NCI-H2029 (cell line): ENCODE measurements at places on chromosomes 16 and 17.

DNA sequence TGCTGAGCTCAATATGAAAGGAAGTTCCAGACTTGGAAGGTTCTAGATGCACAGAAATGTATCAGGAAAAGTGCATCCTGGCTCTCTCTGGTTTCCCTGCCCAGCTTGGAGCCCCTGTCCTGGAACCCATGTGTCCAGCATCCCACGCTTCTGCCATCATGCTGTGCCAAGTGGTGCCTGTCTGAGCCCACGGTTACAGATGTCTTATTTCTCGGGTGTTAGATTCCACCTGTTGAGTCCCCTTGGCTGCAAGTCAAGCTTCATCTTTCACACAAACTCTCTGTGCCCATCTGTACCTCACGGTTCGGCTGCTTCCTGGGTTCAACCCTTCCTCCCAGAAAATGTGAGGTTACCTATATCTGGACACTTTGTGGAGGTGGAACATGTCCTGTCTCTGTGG is 22.5 kb downstream of the OR1D5 start:
- no peak for DNase-seq

DNA sequence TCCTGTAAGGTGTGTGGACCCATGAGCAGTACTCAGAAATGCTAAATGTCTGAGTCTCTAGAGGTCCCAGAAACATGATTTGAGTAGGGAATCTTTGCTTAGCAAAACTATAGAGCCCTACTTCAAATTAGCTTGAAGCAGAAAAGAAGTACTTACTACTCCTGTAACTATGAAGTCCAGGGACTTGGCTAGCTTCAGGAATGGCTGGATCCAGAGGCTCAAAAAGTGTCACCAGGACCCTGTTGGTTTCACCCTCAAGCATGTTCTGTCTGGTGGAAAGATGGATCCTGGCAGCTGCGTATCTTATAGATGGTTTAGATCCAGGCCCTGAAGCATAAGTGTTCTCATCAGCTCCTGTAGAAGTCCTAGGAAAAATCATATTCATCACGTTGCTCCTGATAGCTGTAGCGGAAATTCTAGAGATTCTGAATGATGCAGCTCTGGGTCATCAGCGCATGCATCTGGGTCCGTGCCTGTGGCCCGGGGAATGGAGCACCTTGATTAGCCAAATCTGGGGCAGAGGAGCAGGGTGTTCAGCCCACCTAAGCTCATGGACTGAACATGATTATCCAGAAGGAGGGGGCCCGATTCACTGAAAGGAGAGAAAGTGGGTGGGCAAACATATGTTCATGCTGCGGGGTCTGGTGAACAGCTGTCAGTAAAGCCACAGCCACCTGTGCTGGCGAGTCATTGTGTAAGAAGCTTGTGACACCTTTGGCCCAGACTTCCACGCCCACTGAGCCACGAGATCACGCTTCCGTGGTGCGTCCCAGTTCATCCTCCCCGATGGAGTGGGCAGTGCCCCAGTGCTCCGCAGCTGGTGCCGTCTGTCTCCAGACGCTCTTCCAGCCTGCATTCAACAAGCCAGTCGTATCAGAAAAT is 260.6 kb downstream of the CPPED1 start:
- DNase-seq, result no peak

- DNase-seq, result no peak
Measured at GRCh38 chr17:17511881-17512858, 16.0 kb upstream of the RASD1 start.

DNA sequence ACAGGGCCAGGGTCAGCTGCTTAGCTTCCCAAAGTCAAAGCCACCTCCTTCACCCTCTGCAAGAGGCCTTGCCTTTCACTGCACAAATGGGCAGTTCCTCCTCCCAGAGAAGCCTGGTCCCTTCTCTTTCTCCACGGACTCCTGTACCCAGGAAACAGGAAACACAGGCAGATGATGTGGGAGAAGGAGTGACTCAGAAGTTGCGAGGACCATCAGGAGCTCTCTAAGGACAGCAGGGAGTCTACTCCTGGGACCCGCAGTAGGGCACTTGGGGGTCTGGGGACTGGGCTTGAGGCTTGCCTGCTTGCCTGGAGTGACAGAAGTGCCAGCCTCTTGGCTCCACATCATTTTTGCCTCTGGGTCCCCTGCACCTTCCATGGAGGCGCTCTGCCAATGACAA is 47.4 kb upstream of the KSR1 start:
- no peak for DNase-seq

DNA sequence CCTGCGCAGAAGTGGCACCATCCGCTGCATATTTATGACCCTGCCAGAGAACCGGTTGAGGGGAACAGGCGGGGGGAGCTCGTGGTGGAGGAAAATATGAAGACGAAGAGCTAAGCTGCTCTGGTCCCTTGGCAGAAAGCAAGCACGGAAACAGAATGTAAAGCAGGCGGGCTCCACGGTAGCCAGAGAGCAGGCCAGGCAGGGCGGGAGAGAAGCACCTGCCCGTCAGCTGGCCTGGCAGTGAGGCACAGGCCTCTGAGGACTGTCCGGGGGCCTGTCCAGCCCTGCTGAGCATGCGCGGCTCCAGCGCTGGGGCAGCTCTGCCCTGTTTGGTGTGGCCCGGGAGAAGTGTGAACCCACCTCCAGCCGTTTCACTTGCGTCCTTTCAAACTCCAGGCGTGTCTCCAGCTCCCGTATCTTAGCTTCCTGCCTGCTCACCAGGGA is 46.7 kb downstream of the PIPOX start:
- peak; percentile 58 for DNase-seq

- no peak for DNase-seq
Measured at GRCh38 chr16:77273815-77274214, 74.6 kb downstream of the SYCE1L start.

DNA sequence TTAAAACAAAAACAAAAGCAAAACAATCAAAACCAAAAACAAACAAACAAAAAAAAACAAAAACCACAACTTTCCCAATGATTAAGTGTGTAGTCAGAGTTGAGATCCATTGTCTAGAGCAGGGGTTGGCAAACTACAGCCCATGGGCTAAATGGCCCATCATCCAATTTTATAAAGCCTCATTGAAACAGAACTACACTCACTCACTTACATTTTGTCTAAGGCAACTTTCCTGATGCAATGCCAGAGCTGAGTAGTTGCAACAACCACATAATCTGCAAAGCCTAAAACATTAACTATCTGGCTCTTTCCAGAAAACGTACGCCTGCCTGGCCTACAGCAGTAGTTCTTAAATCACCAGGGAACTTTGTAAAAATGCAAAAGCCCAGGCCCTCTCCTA is 124.1 kb downstream of the SOX9 start:
- no peak for DNase-seq

- no peak for DNase-seq
Measured at GRCh38 chr16:69040144-69040909, 65.1 kb upstream of the HAS3 start.

- peak; percentile 23 for DNase-seq
Measured at GRCh38 chr16:4414187-4414917, 2.0 kb downstream of the CORO7 start.

GRCh38 chr16:88442727-88443576 is 10.1 kb upstream of the ZFPM1 start:
- no peak for DNase-seq

DNA sequence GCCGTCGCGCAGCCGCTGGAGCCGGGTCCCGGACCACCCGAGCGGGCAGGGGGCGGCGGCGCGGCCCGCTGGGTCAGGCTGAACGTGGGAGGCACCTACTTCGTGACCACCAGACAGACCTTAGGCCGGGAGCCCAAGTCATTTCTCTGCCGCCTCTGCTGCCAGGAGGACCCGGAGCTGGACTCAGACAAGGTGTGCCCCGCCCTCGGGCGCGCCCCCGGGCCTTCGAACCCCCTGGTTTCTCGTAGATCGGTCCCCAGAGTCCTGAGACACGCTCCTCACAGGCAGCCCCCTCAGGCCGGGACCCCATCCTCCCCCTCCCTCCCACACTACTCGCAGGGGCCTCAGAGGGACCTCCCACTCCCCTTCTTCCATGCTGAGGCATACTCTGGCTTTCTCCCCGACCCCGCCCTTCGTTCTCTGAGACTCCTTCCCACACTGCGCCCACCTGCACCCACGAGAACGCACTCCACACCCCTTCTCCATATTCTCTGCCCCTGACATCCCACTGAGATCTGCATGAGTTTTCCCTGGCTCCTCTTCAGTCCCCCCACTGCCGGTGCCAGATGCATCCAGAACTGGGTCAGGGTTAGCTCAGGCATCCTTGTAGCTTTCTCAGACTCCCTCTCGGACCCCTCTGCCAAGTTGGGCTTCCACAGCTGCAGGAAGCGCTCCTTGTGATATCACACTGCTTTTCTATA is 523 bp downstream of the KCTD2 start:
- peak; percentile 2 for DNase-seq

DNA sequence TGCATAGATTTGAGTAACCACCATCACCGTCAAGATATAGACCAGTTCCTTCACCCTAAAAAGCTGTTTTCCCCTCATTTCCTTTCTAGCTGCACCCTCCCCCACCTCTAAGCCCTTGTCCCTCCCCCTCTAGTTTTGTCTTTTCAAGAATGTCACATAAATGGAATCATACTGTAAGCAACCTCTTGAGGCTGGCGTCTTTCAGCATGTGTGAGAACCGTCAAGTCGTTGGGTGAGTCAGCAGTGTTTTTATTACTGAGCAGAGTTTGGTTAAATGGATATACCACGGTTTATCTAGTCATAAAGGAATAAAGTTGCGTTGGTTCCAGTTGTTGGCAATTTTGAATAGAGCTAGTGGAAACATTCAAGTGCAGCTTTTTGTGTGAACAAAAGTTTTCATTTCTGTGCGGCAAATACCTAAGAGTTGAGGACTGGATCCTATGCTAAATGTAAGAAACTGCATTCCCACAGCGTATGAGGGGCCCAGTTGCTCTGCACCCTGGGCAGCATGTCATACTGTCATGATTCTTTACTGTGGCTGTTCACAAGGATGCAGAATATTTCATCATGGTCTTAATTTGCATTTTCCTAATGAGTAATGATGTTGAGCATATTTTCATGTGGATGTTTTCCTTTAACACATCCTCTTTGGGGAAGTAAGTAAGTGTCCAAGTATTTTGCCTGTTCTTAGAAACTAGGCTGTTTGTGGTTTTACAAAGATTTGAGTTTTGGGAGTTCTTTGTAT is 264.3 kb downstream of the CPPED1 start:
- peak; percentile 17 for DNase-seq

DNA sequence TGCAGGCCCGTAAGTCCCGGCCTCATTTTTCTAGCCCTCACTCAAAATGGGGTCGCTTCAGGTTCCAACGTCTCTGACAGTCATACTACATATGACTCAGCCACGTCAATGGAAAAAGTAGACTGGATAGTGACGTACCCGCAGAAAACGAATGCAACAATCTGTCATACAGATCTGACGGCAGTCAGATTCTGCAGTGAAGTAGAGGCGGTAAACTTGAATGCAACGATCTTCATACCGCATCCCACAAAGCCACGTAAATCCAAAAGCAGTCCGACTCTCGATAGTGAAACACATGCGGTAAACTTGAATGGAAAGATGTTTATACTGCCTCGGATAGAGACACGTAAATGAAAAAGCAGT is 38.4 kb upstream of the ARL4D start:
- peak; percentile 13 for DNase-seq

GRCh38 chr16:84045001-84045817 is 2.6 kb upstream of the SLC38A8 start:
- DNase-seq, result no peak

DNA sequence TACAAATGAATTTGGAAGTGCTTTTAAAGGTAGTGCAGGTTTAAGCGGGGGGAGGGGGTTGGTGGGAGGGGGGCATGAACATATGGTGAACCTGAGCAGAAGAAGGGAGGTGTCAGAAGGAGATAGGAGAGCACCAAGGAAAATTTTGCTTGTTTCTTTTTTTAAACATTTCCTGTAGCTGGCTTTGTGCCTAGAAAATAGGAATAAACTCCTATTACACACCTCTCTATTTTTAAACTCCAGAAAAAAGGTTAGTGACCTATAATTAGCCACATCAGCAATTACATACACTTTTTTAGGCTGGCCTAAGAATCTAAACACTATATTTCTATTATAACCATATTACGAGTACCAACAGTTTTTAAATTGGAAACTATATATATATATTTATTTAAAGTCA is 159.1 kb downstream of the SKAP1 start:
- no peak for DNase-seq

- no peak for DNase-seq
Measured at GRCh38 chr17:67696347-67696746, 21.4 kb upstream of the NOL11 start.

GRCh38 chr17:76736349-76737081 is 616 bp downstream of the SRSF2 start:
- peak; percentile 46 for DNase-seq

DNA sequence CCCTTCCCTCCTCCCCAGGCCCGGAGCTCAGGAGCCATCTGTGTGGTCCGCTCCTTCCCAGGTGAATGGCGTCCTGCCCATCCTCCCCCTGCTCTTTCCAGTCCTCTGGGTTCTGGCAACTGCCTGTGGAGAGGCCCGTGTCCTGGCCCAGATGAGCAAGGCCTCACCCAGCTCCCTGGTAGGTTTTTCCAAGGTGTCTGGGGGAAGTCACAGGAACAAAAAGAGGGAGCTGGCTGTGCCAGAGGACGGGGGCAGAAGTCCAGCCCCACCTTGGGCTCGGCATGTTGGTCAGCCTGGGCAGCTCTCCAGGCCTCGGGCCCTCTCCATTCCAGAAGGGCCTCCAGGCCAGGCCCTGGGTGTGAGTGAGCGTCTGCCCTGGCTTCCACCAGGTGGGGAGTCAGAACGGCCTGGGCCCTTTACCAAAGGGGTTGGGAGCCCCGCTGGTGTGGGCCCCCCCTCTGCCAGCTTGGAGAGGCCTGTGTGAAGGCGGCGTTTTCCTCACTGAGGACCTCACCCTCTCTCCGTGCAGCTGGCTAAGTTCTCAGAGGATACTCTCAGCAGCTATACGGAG is 25.1 kb downstream of the CASKIN2 start:
- no peak for DNase-seq

DNA sequence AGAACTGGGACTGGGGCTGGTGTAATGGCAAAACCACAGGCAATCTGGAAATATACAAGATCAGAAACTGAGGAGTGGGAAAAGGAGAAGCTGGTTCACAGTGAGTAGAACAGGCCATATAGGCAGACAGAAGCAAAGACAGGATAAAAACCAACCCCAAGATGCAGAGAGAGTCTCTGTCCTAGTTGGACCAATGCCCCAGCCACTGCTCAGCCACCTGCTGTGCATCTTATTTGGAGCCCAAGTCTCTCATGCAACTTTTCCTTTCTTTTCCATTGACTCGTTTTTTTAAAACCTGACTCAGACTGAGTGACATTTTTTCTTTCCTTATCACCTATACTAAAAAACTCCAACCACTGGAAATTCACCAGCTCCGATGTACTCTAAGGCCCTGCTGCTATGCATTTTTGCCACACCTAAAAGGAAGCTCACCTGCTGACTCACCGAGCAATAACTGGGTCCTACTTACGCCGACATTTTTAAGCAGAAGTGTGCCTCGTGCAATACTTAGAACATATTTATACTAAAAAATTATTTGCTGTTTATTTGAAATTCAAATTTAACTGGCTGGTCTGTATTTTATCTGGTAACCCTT is 100.8 kb upstream of the XYLT1 start:
- no peak for DNase-seq

GRCh38 chr17:31052187-31052889 is 42.4 kb upstream of the NF1 start:
- DNase-seq, result no peak

- no peak for DNase-seq
Measured at GRCh38 chr17:13374203-13375143, 227.3 kb downstream of the HS3ST3A1 start.
